ENCODE measurements at places on chromosomes 12 and 14. TPM values are rescaled to one million over a fixed set of nuclear protein-coding genes. Genes with fewer than 3 reads are reported as not detected.

PPP1R1A gene
- polyA plus RNA-seq = not detected

LRP1 gene
- polyA plus RNA-seq = 0.19 TPM

LRRC43 gene
- not detected for polyA plus RNA-seq

C12orf54 gene
- not detected for polyA plus RNA-seq

CCDC177 gene
- polyA plus RNA-seq = not detected

CCDC184 gene
- polyA plus RNA-seq = 0.31 TPM

TIGAR gene
- 5.2 TPM for polyA plus RNA-seq

CLEC4D gene
- not detected for polyA plus RNA-seq

HOXC10 gene
- not detected for polyA plus RNA-seq

BBOF1 gene
- 2.2 TPM for polyA plus RNA-seq

PTPRQ gene
- not detected for polyA plus RNA-seq

CHMP4A gene
- polyA plus RNA-seq = 170 TPM

BMP4 gene
- polyA plus RNA-seq = not detected

GPR84 gene
- polyA plus RNA-seq = not detected

SLC16A7 gene
- 13.8 TPM for polyA plus RNA-seq

SYNE3 gene
- 8.8 TPM for polyA plus RNA-seq

LIN7A gene
- polyA plus RNA-seq = not detected

NGB gene
- polyA plus RNA-seq = not detected

PRH2 gene
- polyA plus RNA-seq = not detected

RNASE2 gene
- polyA plus RNA-seq = 0.45 TPM

DAZAP2 gene
- polyA plus RNA-seq = 1,104 TPM

TMEM229B gene
- polyA plus RNA-seq = 7.0 TPM

DDN gene
- polyA plus RNA-seq = not detected

PLA2G1B gene
- polyA plus RNA-seq = not detected

LLPH gene
- polyA plus RNA-seq = 33.2 TPM

FGF23 gene
- polyA plus RNA-seq = not detected

PIGH gene
- 46.6 TPM for polyA plus RNA-seq

ANHX gene
- polyA plus RNA-seq = not detected

BCAT1 gene
- 11.5 TPM for polyA plus RNA-seq

KRT2 gene
- not detected for polyA plus RNA-seq

GLT1D1 gene
- polyA plus RNA-seq = not detected

ALX1 gene
- polyA plus RNA-seq = not detected

SERPINA10 gene
- polyA plus RNA-seq = not detected

HEBP1 gene
- polyA plus RNA-seq = 12.9 TPM

ITPK1 gene
- polyA plus RNA-seq = 43.1 TPM

LBHD2 gene
- polyA plus RNA-seq = not detected

PDZRN4 gene
- not detected for polyA plus RNA-seq

CLEC14A gene
- polyA plus RNA-seq = not detected

RNU4-1 gene
- polyA plus RNA-seq = not detected

TROAP gene
- not detected for polyA plus RNA-seq

OLR1 gene
- polyA plus RNA-seq = not detected

FOXN4 gene
- not detected for polyA plus RNA-seq

OTX2 gene
- not detected for polyA plus RNA-seq

OASL gene
- 0.78 TPM for polyA plus RNA-seq

FAIM2 gene
- polyA plus RNA-seq = not detected

RD3L gene
- not detected for polyA plus RNA-seq

KRT78 gene
- polyA plus RNA-seq = not detected

IRAK4 gene
- 22.3 TPM for polyA plus RNA-seq

CCDC197 gene
- polyA plus RNA-seq = not detected

ZDHHC22 gene
- polyA plus RNA-seq = not detected

RERGL gene
- polyA plus RNA-seq = not detected

NOS1 gene
- polyA plus RNA-seq = not detected

PLEKHD1 gene
- 0.11 TPM for polyA plus RNA-seq

OAS2 gene
- polyA plus RNA-seq = 44.7 TPM
